ENCODE measurements at places on chromosomes 16 and 17.
A peak's percentile ranks its signal among the peaks of the same experiment; 100 is the strongest.

GRCh38 chr16:1723450-1724147 is 17.6 kb downstream of the MAPK8IP3 start:
- peak; percentile 61 for DNase-seq

DNA sequence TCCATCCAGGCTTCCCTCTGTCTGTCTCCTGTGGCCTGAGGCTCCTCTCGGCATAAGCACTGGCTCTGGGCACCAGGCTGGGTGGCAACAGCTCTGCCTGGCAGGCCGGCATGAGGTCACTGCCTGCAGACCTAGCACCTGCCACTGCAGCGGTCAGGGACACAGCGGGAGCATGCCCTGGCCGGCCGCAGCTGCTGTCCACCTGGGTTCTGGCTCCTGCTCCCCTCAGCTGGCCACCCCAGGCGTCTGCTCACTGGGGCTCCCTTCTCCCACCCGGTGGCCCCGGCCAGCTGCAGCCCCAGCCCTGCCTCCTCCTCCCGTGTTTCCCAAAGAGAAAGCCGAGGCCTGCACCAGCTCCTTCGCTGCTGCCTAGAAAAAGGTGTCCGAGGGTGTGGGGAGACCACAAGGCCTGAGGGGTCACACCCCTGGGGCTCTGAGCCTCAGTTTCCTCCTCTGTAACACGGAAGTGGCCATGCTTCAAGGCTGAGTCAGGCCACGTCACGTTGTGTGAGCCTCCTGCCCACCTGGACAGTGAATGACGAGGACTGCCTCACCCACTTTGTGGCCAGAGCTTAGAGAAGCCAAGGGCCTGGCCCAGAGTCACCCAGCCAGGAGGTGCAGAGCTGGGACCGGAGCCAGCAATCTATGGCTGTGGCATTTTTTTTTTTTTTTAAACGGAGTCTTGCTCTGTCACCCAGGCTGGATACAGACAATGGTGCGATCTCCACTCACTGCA is 6.7 kb downstream of the NTHL1 start:
- DNase-seq = no peak

DNA sequence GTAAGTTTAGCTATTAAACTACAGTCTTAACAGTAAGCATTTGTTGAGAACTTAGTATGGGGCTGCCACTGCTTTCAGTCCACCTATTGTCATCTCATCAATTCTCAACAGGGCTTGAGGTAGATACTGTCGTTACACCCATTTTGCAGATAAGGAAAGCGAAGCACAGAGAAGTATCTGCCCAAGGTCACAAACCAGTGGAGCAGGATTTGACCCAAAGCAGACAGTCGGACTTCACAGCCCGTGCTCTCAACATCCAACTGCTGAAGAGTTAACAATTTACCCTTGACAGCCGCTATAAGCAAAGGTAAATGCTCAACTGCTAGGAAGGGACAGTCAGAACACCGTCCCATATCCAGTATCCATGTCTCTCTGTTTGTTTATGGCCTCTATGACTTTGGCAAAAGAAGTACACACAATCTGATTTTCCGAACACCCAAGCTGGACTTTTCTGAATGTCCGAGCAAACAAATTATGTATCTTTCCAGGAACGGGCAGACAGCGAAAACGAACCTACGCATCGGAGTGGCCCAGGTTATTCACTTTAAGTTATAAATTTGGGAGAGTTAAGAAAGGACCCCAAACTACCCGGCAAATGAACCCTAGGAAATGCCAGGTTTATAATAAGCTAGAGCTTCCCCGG is 1.2 kb downstream of the SIAH1 start:
- no peak for DNase-seq

DNA sequence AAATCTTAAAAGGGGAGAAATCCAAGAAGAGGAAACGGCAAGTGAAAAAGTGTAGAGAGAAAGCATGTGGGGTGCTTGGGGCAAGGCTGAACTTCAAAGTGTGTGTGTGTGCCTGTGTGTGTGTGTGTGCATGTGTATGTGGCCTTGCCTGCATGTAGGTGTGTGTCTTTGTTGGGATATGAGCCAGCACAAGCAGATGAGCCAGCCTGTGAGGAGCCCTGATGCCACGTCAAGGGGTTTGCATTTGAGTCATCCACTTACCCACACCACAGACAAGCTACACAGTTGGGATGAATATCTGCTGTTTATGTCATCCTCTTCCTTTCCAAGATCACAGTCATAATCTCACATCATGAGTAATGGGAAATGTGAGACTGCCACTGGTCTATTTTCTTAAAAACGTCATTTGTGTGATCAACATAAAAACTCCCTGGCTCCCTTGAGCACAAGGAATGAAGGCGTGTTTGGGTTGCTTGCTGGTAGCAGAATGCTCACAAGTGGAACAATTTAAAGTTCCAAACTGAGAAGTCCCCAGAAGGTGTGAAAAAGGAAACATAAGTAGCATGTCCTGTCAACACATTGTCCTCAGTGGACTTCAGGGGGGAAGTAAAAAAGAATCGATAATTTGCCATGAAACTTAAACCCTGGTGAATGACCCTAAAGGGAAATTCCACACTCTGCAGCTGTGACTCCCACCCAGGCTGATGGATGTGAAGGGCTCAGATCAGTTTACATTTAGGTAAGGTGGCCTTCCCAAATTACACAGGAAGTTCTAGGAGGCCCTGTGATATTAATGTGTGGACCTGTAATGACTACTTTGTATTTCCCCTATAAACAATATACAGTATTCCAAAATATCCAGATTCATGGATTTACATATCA is 14.7 kb downstream of the KCTD19 start:
- peak; percentile 38 for DNase-seq

DNA sequence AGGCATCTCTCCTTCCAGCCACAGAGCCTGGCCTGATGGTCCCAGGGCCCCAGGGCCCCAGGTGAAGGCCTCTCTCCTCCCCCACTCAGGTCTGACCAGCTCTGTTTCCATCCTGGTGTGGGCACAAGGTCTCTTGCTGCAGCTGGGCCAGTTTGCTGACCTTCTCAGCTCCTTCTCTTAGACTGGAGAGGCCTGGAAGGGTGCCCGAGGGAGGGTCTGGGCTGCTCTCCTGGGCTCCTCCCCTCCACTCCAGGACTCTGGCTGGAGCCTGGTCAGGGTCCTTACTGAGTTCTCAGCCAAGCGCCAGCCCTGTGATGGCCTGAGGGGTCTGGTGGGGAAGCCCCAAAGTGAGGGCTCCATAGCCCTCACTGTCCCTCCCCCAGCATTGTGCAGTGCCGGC is 12.4 kb downstream of the SOCS3 start:
- no peak for DNase-seq

- peak; percentile 22 for DNase-seq
These were observed 985 bp upstream of the FZD2 start for GRCh38 chr17:44556166-44556831.

Data from CD4-positive, alpha-beta T cell treated with Interleukin-17A for 4 hours (primary cell).